GM19239 (cell line): ENCODE measurements at places on chromosomes 3 and 15.

DNA sequence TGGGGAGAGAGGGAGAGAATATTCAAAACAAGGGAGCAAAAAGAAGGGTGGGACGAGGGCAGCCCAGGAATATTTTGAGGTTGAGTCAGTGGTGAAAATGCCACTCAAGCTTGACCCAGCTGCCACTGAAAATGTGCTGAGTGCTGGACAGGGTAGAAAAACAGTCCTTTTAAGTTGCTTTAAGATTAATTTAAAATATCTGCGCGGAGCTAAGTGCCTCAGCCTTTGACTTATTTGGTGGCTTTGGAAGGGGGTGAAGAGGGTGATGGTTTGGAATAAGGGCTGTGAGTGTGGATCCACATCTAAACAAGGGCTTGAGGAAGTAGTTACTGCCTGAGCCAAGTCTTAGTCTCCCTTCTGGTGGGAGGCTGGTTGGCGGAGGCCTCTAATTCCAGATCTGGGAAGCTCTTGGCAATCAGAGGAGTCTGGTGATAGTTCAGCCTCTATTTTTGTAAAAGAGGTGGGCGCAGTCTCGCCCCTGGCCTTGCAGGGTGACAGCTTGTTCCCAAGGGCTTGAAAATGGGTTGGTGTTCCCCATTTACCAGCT is 280.8 kb upstream of the ROPN1 start:
- no peak for DNase-seq

GRCh38 chr15:41661078-41661517 is 893 bp downstream of the MGA start:
- no peak for DNase-seq

DNA sequence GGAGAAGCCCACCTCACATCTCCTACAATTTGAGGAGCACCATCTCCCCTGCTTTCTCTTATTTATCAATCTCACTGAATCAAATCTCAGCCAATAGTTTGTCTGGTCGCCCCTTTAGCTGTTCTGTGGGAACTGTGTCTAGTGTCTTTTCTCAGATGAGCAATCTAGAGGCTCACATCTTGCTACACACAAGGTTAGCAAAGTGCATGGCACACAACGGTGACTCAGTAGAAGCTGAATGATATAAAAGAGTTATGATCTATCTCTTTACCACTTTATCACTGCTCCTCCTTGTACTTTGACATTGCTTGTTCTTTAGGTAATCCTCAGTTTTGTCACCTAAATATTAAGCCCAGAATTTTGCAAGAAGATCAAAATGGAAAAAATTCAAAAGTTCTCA is 16.8 kb upstream of the COLQ start:
- no peak for DNase-seq

DNA sequence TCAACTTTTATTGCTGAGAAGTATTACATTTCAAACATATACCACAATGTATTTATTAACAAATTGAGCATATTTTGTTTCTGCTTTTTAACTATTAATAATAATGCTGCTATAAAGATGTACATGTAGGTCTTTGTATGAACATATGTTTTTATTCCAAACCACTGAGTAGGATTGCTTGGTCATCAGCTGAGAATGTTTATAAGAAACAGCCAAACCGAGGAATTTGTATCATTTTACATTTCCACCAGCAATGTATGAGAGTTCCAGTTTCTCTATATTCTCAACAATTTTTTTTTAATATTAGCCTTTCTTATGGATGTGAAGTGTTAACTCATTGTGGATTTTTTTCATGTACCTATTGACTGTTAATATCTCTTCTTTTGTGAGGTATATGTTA is 119.5 kb upstream of the MDFIC2 start:
- no peak for DNase-seq

- no peak for DNase-seq
Measured at GRCh38 chr15:40990080-40990479, 36.8 kb downstream of the CHAC1 start.

DNA sequence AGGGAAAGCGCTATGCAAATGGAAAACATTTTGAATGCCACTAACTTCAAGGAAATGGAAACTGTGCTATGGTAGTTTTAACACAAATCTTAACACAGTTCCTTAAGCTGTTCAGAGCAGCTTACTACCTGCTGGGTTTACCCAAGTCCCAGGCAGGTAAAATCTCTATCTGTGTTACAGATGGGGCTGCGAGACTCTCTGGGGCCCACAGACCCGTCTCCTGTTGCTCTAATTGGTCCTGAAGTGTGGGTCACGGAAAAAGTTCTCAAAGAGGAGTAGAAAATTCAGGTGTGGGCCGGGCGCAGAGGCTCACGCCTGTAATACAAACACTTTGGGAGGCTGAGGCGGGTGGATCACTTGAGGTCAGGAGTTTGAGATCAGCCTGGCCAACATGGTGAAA is 16.9 kb upstream of the ZFYVE19 start:
- DNase-seq = no peak

DNA sequence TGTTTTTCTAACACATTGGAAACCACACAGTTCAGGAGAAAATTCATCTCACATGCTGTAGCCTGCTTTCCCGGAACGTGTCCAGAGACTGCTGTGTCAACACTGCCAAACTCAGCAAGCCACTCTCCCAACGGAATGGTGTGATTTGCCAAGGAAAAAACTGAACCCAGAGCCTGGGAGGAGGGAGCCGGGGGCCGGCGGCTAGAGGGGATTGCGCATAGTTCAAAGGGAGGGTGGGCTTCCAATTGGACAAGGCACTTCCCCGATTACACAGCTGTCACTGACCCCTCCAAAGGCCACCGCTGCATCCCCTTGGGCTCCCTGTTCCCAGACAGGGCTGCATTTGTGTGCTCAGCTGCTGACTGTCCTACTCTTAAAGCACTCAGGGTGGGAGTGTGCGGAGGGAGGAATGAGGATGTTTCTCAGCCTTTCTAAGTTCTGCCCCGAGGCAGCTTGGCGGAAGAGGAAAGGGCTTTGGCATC is 256.2 kb downstream of the ZNF621 start:
- DNase-seq = no peak

DNA sequence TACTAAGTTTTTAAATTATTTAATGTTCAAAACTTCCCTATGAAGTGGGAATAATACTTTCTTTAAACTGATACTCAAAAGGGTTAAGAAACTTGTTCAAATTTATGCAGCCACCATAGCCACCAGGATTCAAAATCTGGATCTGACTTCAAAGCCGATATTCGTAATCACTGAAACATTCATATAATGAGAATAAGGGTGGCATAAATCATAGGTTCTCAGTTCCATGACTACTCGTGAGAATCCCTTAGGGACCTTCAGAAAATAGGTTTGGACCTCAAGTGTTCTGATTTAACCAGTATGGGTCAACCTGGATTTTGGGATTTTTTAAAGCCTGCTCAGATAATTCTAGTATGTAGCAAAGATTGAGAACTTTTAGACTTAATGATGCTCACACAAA is 160.6 kb downstream of the RBMS3 start:
- no peak for DNase-seq

DNA sequence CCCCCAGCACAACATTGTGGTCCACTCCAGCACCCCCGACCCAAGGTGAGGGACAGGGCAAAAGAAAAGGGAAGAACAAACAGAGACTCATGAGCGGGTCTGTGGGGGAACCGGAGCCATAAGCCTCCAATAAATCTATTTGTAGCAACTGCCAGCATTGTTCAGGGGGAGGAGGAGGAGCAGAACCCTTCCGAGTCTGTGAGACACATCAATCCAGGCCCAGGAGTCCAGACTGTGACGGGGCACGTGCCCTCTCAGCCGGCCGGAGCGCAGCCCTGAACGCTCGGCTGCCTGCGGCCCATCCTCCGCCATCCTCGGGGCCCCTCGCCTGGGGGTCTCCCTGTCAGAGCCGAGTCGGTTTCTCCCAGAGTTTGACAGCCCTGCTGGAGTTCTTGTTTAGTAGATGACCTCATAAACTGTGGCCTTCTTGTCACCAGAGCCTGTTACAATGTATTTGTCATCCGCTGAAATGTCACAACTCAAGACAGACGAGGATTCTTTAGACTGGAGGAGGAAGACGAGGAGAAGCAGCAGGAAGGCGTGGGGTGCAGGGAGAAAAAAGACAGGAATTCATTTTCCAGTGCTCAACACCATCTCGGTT is 47.9 kb downstream of the TLE3 start:
- DNase-seq = no peak

GRCh38 chr3:124168271-124168670 is 176.3 kb upstream of the ROPN1 start:
- no peak for DNase-seq

DNA sequence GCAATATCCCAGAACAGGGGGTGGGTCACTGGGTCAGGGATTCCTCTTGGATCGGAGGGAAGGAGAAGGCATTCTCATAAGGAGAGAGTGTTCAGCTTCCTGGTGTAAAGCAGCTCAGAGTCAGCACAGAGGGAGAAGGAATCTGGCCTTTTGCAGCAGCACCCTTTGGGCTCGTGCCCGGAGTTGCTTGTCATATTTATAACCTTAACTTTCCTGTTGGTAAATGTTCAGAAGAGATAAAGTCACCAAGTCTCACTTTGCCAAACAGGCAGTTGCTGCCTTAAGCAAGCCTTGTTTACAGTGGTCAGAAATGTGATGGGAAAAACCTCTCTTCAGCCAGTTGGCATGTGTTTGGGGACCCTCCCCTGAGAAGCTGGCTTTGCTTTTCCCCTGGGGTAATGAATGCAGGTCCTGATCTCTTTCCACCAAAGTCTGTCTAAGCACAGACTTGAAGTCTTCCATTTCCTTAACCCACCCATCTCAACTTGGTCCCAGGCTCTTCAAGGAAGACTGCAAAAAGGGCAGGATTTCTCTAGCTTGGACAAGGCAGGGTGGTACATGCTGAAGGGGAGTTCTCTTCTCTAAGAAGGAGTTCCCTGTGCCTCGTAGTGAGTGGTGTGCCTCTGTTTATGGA is 206.9 kb upstream of the BHLHE40 start:
- DNase-seq = no peak

- no peak for DNase-seq
Measured at GRCh38 chr3:23945663-23945912, 502 bp downstream of the NR1D2 start.

GRCh38 chr3:59777667-59778077 is 727.8 kb upstream of the CFAP20DC start:
- DNase-seq = no peak

DNA sequence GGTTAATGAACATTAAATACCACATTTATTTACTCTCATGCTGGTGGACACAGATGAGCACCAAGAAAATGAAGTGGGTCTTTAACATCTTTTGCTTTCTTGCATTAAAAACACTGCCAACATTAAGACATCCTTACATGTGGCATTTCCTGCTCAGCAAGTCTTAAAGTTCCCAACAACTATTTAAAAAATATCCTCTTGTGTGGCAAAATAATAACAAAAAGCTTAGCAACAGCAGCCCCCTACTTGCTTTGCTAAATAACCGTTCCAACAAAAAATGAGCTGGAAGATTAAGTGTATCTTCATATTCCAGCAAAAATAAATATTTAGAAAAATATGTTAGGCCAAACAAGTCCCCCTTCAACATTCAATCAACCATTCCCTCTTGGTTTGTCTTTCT is 93.1 kb downstream of the SUCLG2 start:
- no peak for DNase-seq

DNA sequence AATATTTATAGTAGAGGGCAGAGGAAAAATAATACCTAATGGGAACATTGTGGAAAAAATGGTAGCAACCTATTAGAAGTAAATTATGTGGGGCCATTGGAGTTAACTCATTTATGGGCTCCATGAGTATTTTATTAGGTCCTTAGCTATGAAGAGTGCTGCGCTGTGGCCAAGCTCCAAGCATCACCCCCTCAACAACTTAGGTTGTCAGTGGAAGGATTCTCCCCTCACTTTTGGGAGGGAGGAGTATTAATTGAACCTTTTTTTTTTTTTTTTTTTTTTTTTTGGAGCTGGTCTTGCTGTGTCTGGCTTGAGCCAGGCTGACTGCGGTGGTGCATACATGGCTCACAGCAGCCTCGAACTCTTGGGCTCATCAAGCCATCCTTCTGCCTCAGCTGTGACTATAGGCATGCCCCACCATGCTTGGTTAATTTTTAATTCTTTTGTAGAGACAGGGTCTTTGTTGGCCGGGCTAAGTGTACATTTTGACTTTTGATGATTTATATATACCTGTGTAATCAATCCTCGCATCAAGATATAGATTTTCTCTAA is 45.2 kb downstream of the TRIM71 start:
- no peak for DNase-seq

GRCh38 chr3:158769549-158769948 is 32.3 kb upstream of the MFSD1 start:
- DNase-seq = no peak

DNA sequence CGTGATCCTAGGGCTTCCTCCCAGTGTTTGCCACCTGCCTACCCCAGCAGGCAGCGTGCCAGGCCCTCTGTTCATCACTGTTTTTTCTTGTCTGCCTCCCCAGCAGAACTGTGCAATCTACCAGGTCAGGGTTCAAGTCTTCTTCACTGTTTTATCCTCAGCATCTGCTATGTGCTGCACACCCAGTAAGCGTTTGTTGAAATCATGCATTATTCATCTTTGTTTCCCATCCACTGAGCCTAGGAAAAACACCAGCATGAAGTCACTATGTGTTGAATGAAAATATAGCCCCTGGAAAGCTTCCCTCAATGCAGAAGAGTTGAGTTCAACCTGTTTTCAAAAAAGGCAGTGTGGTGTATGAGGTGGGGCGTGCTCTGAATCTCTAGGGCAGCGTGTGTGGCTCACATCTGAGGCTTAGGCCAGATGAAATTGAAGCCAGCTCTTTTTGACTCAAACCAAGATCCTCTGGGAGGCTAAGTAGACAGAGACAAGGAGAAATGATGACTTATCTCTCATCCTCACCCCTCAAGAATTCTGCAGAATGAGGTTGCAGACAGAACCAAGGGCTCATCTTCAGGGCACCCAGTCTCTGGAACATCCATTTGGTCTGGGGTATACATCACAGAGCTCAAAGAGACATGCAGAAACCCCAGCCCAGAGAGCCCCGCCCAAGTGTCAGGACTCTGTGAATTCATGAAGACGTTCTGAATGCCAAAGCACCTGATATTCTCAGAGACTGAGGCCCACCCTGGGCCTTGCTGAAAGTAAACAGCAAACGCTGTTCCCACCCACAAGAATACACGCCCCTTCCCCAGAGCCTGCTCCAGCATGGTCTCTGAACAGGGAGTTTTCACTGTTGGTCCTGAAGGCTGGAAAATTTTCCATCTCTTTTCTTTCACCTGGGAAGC is 5.7 kb upstream of the CAV3 start:
- no peak for DNase-seq

DNA sequence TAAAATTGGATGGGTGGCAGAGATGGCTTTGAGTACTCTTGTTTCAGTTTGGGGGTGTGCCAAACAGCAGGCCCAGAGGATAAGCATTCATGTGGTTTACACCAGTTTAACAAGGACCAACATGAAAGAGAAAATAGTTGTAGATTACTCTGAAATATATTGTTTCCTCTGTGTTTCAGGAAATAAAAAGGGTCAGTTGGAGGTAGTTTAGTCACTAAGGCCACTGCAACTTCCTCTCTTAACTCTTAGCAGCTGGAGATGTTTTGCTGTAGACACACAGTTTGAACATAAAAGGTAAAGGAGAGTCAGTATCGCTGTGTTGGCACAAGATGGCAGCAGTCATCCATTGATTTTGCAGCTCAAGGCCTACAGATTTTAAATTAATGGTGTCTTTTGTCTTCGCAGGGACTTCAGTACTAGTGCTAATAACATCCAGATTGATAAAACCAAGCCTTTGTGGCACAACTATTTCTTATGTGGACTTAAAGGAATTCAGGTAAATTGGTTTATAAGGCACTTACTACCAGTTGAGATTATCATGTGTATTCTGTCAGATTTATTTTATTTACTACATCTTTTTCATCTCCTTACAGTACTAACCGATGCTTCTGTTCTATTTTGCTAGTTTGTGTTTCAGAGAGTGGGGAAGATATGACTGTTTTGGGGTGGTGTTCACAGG is 65.5 kb downstream of the GALK2 start:
- DNase-seq = peak; percentile 18
